Ascending aorta (tissue), 2 donors: ENCODE measurements at places on chromosomes 3 and 15. TPM values are rescaled to one million over a fixed set of nuclear protein-coding genes. Genes with fewer than 3 reads are reported as not detected.

Gene ESYT3
- not detected for total RNA-seq

Gene FBXW12
- not detected for total RNA-seq

Gene FGF12
- total RNA-seq, result 0.43 TPM

Gene SEMA4B
- 51.2 TPM for total RNA-seq

Gene MAGEL2
- total RNA-seq, result 0.11 TPM

Gene TGM5
- not detected for total RNA-seq

Gene CRABP1
- not detected for total RNA-seq

Gene CPLX3
- not detected for total RNA-seq

Gene SLC28A2
- not detected for total RNA-seq

DNA sequence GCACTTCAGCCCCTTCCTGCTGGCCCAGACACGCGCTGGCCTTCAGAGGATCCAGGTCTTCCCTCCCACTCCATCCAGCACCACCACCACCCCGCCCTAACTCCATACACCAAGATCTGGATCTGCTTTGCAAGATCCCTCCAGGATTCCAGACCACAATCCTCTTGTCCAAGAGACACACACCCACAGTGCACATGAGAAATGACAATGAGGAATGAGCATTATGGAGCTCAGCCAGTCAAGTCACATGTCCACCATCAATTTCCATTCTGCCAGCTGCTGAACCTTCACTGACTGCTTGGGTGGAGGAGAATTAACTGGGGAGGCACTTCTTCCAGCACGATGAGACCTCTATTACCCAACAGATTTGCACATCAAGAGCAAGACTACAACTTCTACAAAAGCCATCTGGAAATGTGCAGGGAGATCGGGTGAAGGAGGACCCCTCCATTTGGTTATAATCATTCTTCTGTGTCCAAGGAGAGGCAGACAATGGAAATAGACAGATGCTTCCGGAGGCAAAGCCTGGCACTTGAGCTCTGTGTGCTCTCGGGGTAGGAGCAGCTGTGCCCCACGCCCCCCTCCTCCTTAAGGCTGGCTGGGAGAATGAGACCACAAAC is 12.3 kb upstream of the SPATA12 start:
- peak; percentile 71 for DNase-seq

GRCh38 chr3:30098243-30098642 is 508.2 kb upstream of the TGFBR2 start:
- DNase-seq, result no peak

GRCh38 chr15:28900041-28900891 is 14.5 kb downstream of the APBA2 start:
- DNase-seq, result no peak

GRCh38 chr3:40179016-40179415 is 130.5 kb upstream of the EIF1B start:
- no peak for DNase-seq

- DNase-seq, result no peak
Measured at GRCh38 chr3:24318677-24319287, 175.9 kb downstream of the THRB start.

GRCh38 chr3:14216257-14217048 is 37.8 kb downstream of the LSM3 start:
- DNase-seq, result no peak

DNA sequence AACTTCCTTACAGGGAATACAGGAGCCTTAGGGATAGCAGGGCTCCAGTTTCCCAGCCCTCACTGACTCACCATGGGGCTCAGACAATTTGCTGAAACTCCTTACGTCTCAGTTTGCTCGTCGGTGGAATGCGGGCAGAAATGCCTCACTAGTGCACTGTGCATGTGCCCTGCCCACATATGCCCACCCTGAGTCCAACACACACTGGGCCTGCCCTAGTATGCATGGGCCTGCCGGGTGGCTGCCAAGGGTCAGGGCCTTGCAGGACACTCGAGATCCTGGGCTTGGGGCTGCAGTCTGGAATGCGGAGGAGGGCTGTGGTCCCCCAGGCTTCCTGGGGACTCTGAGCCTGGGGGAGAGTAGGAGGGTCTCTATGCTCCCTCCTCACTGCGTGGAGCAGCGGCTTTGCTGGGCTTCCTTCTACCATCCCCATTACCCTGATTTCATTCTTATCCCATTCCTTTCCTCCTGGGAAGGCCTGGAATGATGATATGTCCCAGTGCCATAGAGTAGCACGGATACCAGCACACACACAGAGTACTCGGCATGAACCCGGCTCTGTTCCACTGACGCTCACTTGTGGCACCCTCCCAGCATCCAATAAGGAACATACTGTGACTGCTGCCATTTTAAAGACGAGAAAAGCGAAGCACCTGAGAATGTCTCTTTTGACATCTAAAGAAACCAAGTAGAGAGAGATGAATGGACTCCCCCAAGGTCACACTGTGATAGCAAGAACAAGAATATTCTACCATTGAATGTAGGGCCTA is 124.2 kb downstream of the ASB7 start:
- DNase-seq, result no peak

DNA sequence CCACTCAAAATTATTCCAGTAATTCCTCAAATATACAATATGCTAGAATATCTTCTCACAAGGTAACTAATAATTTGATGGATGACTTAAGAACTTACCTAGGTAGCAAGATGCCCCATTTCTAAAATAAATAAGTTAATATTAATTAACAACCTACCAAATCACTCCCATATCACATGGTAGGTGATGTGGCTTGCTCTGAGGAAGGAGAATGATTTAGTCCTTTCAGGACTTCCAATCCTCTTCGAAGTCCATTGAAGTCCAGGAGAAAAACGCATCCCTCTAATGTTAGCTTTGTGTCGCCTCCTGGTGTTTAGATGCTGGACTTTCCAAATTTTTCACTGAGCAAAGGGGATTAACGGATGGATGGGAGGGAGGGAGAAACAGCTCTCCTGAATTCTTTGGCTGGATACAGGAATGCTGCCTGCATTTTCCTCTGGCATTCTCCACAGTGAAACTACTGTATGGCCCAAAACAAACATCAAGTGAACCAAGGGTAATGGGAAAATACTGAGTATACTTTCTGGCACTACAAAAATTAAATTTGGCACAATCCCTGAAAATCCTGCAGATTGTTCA is 58.6 kb downstream of the PRICKLE2 start:
- DNase-seq, result no peak

DNA sequence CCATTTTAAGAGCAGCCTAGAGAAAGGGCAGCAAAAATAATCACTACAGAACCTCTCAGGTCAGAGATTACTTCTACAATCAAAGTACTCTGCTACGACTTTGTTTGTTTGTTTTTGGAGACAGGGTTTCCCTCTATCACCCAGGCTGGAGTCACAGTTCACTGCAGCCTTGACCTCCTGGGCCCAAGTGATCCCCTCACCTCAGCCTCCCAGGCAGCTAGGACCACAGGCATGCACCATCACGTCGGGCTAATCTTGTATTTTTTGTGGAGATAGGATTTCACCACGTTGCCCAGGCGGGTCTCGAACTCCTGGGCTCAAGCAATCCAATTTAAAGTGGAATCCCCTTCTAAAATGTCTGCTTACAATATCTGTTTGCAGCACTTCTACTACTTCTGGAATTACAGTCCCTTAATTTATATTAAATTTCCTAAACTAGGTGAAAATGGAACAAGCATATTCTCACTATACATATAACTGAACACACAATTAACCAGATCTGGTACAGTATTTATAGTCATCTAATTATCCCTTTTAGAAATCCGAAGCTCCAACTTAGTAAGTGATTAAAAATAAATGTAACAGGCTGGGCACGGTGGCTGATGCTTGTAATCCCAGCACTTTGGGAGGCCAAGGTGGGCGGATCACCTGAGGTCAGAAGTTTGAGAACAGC is 4.4 kb downstream of the UACA start:
- no peak for DNase-seq

DNA sequence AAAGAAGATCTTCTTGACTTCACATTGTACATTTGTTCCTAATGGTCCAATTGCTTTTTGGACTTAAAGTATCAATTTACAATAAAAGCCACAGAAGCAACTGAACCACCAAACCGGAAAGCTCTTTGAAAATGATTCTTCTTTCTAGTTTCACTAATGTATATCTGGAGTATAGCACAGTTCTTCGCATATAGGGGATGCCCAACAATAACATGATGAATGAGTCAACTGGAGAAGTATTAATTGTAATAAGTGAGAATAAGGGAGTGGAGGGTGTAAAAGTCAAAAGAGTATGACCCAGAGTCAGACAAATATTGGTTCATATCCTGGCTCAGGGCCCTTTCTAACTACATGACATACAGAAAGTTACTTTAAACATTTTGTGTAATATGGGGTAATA is 425.2 kb downstream of the ZBTB20 start:
- no peak for DNase-seq

DNA sequence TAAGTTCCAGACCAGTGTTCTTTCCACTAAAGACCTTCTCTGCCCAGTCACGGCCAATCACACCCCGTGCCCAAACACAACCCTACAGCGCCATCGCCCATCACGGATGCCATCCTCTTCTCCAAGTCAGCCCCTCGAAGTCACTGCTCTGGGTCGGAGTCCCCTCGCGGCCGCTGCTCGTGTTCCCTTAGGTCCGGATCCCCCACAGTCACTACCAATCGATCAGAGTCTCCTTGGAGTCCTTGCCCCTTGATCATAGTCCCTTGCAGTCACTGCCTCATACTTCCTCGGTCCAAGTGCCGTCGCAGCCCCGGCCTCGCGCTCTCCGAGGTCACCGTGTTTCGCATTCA is 461 bp downstream of the PCYT1A start:
- DNase-seq, result no peak

- DNase-seq, result no peak
Measured at GRCh38 chr3:169147238-169148008, 516.1 kb downstream of the MECOM start.

- no peak for DNase-seq
Measured at GRCh38 chr3:125302932-125303331, 72.2 kb downstream of the ZNF148 start.
